ENCODE measurements at places on chromosomes 2 and 18. TPM values are rescaled to one million over a fixed set of nuclear protein-coding genes. Genes with fewer than 3 reads are reported as not detected.

DNA sequence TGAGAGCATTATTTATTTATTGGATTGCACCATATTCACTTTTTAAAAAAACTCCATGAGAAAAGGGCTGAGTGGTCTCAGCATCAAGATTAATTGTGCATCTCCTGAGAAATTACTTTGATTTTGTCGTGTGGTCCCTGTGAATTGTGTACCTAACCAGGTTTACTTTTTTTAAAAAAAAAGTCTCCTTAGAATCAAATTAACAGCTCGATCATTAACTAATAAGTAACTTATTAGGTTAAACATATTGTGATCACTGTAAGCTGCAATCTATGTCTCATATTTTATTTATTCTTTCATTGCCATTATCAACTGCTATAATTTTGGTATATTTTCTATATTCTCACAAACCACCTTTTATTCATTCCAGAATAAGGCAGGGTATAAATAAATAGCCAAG, 318.2 kb downstream of the ADCYAP1 start:
- no peak overlapping the region for H3K27ac ChIP-seq
- H3K4me3 ChIP-seq, result no peak overlapping the region
- H3K4me1 ChIP-seq, result no peaks in the 10 kb centered on the region
- no peak for DNase-seq
- no peaks in the 10 kb centered on the region for H3K36me3 ChIP-seq

GRCh38 chr2:9877726-9878125, 34.5 kb downstream of the TAF1B start:
- peaks cover 45% of the 10 kb centered on the region for H3K36me3 ChIP-seq
- DNase-seq, result no peak
- H3K27ac ChIP-seq, result no peak overlapping the region
- no peak overlapping the region for H3K4me3 ChIP-seq
- no peaks in the 10 kb centered on the region for H3K27me3 ChIP-seq

DNA sequence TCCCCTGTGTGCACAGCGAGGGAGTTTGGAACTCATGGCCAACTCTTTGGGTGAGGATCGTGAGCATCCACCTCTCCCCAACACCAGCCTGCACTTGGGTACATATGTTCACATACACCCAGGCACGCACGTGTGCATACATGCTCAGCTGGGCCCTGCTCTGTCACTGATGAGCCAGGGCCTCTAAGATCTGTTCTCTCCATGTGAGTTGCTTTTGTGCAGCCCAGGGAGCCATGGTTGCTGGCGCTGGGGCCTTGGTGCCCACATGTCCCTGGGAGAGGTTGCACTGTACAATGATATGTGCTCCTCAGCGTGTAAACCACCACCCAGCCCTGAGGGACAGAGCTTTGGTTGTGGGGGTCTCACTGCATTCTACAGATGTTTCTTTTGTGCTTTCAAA, 44.1 kb downstream of the KLHL29 start:
- H3K27me3 ChIP-seq, result peaks cover 5% of the 10 kb centered on the region
- no peak for DNase-seq
- no peaks in the 10 kb centered on the region for H3K4me1 ChIP-seq
- no peak overlapping the region for H3K4me3 ChIP-seq

GRCh38 chr2:173149491-173149890, 73.8 kb downstream of the MAP3K20 start:
- H3K27me3 ChIP-seq, result no peaks in the 10 kb centered on the region
- DNase-seq, result peak; percentile 71
- peaks cover 65% of the 10 kb centered on the region for H3K4me1 ChIP-seq
- peak overlapping the region; percentile 94 for H3K27ac ChIP-seq

Gene SKOR2
- not detected for polyA plus RNA-seq

GRCh38 chr18:59909289-59910036, 9.7 kb downstream of the PMAIP1 start:
- H3K27me3 ChIP-seq, result peaks cover 5% of the 10 kb centered on the region
- no peak overlapping the region for H3K27ac ChIP-seq
- peaks cover 31% of the 10 kb centered on the region for H3K4me1 ChIP-seq
- DNase-seq, result no peak
- no peak overlapping the region for H3K4me3 ChIP-seq
- no peaks in the 10 kb centered on the region for H3K36me3 ChIP-seq

DNA sequence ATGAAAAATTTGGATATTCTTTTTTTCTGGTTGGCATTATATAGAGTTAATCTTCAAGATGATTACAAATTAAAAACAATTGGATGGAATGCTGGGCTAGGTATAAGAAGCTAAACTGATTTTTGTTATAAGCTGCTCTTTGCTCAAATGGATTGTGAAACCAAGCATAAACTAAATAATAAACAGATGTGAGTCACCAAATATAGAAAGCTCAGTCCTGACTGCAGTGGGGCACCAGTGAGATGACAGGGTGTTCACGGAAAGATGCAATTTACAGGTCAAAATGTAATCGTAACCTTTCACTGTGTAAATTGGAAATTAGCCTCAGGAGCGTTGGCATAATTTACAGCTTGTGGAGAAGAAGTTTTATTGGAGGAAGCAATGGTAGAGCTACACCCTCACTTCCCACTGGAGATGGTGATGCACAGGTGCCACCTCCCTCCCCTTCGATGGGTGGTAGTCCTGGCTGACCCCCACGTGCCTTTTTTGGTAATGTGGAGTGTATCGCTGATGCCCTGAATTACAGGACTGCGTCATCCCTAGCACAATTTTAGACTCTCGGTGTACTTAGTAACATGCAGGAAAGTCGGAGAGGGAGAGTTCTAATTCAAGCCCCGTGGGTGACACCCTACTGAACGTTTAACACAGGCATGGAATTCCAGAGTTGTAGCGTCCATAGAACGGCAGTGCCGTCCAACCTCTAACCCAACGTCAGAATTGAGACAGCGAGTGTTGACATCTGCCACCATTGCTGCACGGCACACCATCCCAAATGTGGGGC, 73.9 kb upstream of the NFATC1 start:
- peaks cover 57% of the 10 kb centered on the region for H3K4me1 ChIP-seq
- peaks cover 11% of the 10 kb centered on the region for H3K27me3 ChIP-seq
- DNase-seq, result no peak
- H3K36me3 ChIP-seq, result peaks cover 19% of the 10 kb centered on the region

Gene SLC14A1
- 12.4 TPM for polyA plus RNA-seq

- H3K4me1 ChIP-seq, result no peaks in the 10 kb centered on the region
- H3K36me3 ChIP-seq, result no peaks in the 10 kb centered on the region
- H3K27me3 ChIP-seq, result peaks cover 2% of the 10 kb centered on the region
- no peak overlapping the region for H3K27ac ChIP-seq
- H3K4me3 ChIP-seq, result no peak overlapping the region
- no peak for DNase-seq
These were observed 107.7 kb downstream of the HNMT start for GRCh38 chr2:138071720-138072719.

Measured in immature natural killer cell (primary cell).